Ureter (tissue), 1 donor: ENCODE measurements at places on chromosomes 13 and 19. TPM values are rescaled to one million over a fixed set of nuclear protein-coding genes. Genes with fewer than 3 reads are reported as not detected.

- no peak for DNase-seq
These were observed 517.7 kb downstream of the MYO16 start for GRCh38 chr13:109146912-109147647.

DNA sequence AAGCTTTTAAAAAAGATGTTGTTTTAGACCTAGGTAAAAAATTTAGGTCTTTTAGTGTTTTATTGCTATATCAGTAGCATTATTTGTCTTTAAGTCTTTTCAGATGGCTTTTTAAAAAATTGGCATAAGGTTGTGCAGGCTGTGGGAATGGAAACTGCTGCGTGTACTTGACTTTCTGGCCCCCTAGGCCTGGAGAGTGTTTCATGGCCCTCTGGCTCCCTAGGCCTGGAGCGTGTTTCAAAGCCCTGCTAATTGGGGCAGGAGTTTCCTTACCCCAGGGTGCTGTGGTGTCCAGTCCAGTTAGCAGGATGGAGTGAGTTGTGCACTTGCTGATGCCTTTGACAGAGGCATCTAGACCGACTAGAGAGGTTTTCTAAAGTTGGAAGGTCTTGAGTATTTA is 23.8 kb downstream of the PRAM1 start:
- DNase-seq, result no peak

The SHANK1 gene
- 0.29 TPM for total RNA-seq

- DNase-seq, result no peak
These were observed 588.5 kb downstream of the DACH1 start for GRCh38 chr13:71278512-71278911.

DNA sequence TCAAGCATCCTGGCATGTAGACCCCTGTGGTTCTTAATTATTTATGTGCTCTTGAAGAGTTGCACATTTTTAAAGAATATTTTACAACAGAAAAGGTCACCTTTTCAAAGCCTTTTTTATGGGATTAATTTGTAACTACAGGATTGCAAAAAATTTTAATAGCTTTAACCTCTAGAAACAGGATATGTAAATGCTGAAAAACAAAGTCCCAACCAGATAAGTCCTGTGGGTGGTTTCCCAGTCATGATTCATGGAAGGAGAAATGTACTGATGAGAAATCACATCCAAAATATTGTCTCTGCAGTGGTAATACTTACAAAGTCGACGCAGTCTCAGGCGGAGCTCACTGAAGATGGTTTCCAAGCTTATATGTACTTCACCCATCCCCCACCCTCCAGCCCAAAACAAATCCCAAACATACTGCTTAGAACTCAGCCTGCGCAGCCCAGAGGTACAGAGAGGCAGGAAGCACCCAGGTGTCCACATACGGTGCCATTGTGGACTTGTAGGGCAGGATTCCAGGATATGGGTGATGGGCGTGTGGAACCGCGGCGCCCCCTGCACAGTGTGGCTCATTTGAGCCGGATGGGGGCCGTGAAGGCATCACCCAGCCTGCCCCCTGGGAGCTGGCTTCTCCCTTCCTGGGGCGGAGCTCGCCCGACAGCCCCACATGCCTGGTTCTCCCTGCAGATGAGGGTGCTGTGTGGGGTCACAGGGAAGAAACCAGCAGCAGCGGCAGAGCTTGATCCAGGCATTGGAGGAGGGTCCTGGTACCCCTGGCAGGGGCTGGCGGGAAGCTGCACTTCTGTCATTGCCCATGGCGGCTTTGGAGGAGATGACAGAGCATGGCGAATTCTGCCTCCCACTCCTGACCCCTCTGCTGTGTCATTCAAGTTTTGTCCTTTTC is 101.2 kb downstream of the ATP11A start:
- no peak for DNase-seq

GRCh38 chr19:16594681-16595091 is 22.5 kb upstream of the SLC35E1 start:
- no peak for DNase-seq

The TMEM238 gene
- 20.8 TPM for total RNA-seq

GRCh38 chr13:21557995-21558394 is 46.0 kb downstream of the MICU2 start:
- no peak for DNase-seq

DNA sequence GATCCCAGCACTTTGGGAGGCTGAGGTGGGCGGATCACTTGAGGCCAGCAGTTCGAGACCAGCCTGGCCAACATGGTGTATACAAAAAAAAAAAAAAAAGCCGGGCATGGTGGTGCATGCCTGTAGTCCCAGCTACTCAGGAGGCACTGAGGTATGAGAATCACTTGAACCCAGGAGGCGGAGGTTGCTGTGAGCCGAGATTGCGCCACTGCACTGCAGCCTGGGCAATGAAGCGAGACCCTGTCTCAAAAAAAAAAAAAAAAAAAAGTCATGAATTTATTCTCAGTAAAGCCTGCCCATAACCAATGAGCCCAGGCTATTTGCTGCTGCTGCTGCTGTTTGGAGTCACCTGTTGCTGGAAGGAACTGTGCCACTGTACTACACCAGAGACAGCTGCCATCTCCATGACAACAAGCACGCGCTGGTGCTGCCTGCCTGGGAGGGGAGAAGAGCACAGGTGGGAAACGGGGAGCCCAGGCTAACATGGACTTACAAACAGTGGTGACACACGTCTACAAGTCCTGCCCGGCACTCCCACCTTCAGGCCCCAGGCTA is 11.3 kb downstream of the ZFR2 start:
- DNase-seq, result no peak

DNA sequence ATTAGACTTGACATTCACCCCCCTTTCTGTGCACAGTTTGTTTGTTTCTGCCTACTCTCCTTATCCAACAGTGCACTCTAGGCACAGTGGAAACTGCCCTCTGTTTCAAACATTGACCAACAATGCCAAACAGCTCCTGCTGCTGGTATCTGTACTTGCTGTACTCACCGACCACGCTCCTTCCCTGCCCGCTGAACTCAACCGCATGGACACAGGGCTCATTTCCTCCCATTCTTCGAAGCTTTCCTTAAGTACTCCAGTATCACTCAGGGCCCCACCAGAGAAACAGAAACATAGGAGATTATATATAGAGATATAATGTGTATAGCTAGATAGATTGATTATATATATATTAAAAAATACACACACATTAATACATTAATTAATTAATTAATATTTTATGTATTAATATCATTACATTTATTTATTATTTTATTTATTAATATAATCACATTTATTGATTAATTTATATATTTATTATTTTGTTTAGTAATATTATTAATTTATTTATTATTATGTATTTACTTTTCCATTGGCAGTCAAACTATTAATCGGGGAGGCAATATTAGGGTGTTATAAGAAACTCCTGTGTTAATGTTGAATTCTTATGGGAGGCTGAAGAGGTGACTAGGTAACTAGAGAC is 1528.2 kb downstream of the EFNB2 start:
- DNase-seq, result no peak

The KLK2 gene
- not detected for total RNA-seq

The FAM83E gene
- total RNA-seq, result 12.7 TPM

- peak; percentile 62 for DNase-seq
These were observed at the start of gene ABCC4 for GRCh38 chr13:95301183-95301967. Gene ABCC4 (minus strand): TSS chr13:95301451. CDS start chr13:95301314, 137 bp downstream.

GRCh38 chr13:35995136-35995535 is 136.0 kb downstream of the DCLK1 start:
- DNase-seq, result no peak

GRCh38 chr13:40341501-40341900 is 324.9 kb downstream of the FOXO1 start:
- no peak for DNase-seq

GRCh38 chr19:36962346-36962745 is 46.2 kb downstream of the ZNF568 start:
- no peak for DNase-seq

DNA sequence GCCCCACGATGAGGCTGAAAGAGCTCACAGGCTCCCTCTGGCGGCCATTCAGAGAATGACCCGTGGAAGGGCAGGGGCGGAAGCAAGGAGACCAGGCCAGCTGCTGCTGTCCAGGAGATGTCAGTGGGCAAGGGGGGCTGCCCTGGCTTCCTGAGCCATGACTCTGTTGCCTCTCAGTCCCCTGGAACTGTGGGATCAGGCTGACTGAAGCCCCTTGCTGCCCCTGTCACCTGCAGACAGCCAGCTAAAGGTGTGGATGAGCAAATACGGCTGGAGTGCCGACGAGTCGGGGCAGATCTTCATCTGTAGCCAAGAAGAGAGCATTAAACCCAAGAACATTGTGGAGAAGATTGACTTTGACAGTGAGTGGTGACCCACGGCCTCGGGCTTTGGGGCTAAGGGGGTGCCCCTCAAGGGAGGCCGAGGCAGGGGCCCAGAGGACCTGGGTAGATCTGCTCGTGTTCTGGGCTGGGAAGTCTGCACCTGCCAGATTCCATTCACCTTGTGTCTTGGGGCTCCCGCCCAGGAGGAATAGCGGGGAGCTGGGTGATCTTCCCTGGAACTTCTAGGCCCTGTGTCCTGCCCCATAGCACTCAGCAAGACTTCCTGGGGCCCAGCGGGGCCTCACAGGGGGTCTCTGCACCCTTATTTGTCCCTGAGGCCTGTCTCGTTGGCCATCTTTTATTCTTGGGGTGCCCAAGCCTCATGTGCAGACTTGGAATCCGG is 12.5 kb upstream of the ACTN4 start:
- peak; percentile 78 for DNase-seq

DNA sequence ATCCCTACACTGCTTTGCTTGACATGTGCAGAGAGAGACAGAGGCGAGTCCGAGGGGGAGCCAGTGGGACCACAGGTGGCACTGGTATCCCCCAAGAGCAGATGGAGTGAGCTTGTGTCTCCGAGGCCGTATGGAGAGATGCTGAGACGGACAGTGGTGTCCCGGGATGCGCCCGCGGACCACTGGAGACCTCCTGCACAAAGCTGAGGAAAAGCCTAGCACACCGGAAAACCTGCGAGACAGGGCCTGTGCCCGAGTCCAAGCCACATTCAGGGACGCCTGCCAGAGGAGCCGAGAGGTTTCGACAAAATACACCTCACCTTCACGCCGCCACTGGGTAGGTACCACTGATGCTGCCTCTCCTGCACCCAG is 66.0 kb upstream of the ZNF527 start:
- no peak for DNase-seq

The MATK gene
- 1.9 TPM for total RNA-seq

GRCh38 chr13:35349052-35349451 is 127.4 kb downstream of the MAB21L1 start:
- no peak for DNase-seq

The CFD gene
- total RNA-seq, result 139 TPM

The NOVA2 gene
- total RNA-seq, result 4.4 TPM

DNA sequence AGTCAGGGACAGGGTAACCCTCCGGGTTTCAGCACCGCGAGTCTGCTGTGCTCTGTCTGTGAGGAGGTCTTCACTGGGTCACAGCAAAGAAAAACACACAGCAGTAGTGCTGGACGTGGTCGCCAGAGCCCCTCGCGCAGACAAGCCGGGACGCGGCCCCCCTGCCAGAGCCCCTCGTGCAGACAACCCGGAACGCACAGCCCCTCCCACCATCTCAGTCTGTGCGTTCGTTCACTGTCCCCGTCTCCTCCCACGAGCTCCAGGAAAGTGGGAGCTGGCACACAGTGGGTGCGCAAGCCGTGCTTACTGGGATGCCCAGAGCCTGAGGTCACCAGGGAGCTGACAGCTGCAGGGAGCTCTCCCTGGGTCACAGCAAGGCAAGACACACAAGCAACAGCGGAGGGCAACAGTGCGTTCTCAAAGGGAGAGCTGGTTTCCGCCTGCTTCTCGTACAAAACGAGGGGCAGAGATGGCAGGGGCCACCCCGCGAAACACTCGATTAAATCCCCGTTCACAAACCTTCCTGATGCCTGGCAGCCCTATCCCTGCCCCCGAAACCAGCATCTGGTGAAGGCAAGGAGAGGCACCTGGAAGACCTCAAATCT is 3.2 kb upstream of the PLPP2 start:
- DNase-seq, result no peak

- DNase-seq, result no peak
These were observed 78.6 kb downstream of the SPACA7 start for GRCh38 chr13:112454648-112455334.

GRCh38 chr13:93814658-93815057 is 588.1 kb downstream of the GPC6 start:
- DNase-seq, result no peak

DNA sequence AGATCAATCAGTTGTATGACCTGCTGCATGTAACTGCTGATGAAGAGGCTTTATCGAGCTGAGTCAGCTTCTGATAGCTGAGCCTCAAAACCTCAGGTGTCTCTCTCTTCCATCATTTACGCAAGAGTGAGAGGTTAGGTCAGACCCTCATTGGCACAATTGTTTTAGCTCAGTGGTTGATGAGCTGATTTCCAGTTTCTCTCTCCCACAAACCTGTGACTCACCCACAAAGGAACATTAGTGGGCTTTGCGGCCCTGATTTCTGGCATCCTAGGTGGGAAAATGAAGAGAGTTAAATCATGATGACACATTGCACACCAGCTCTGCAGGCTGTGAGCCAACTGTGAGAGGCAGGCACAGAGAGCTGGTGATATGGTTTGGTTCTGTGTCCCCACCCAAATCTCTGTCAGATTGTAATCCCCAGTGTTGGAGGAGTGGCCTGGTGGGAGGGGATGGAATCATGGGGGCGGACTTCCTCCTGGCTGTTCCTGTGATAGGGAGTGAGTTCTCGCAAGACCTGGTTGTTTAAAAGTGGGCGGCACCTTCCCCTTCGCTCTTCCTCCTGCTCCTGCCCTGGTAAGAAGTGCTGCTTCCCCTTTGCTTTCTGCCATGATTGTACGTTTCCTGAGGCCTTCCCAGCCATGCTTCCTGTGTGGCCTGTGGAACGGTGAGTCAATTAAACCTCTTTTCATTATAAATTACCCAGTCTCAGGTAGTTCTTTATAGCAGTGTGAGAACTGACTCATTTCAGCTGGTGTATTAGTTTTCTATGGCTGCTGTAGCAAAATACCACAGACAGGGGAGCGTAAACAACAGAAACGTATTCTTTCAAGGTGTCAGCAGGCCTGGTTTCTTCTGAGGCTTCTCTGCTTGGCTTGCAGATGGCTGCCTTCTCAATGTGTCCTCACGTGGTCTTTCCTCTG is 33.5 kb upstream of the TMTC4 start:
- DNase-seq, result no peak

The CEACAM8 gene
- not detected for total RNA-seq

DNA sequence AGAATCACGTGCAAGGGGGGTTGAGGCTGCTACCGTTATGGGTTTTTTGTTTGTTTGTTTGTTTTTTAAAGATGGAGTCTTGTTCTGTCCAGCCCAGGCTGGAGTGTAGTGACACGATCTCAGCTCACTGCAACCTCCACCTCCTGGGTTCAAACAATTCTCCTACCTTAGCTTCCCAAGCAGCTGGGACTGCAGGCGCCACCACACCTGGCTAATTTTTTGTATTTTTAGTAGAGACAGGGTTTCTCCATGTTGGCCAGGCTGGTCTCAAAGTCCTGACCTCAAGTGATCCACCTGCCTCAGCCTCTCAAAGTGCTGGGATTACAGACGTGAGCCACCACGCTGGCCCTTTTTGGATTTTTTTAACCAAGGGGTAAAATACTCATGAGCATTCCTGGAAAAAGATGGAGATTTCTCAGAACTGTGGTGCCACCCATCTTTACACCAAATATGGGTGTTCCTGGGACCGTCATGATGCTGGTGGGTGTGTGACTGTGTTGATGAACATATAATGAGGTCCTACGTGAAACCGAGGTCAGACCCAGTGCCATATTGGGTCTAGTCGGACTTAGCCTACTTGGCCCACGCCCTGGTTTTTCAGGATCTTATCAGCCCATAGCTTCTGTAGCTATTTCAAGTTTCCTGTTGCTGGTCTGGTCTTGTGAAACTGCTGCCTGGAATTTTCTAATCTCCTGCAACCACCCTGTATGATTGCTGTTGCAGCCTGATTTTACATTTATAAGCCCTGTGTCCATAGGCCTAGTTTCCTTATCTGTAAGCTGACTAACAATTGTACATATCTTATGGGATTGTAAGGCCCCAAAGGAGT is 6.2 kb downstream of the PPP1R15A start:
- DNase-seq, result no peak

The TMEM190 gene
- total RNA-seq, result not detected
